SIG-M5 (cell line): ENCODE measurements at places on chromosomes 3 and 15.

GRCh38 chr15:25171111-25171811, 216.5 kb downstream of the SNRPN start:
- no peak for DNase-seq

- DNase-seq = no peak
Observed at GRCh38 chr15:74322558-74323180, 44.8 kb downstream of the CYP11A1 start.

DNA sequence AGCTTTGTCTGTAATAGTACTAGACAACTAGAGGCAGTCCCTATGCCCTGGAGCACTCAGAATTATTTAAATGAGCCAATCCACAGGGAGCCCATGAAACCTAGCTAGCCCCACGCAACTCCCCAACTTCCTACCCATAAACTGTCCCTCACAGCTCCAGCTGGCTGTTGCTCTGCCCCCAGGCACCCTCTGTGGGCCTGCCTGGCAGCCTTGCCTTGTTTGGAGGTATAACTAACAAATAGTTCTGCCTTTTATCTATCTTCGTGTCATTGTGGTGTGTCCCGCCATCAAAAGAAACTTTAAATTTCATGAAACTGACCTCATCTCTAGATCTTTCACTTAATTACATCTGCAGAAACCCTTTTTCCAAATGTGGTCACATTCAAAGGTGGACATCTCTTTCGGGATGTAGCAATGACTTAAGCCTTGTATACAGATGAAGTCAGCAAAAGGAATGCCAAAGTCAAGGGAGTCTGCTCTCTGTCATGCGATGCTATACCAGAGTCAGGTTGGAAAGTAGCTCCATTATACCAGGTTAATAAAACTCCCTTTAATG, 1.8 kb upstream of the RTP3 start:
- no peak for DNase-seq

DNA sequence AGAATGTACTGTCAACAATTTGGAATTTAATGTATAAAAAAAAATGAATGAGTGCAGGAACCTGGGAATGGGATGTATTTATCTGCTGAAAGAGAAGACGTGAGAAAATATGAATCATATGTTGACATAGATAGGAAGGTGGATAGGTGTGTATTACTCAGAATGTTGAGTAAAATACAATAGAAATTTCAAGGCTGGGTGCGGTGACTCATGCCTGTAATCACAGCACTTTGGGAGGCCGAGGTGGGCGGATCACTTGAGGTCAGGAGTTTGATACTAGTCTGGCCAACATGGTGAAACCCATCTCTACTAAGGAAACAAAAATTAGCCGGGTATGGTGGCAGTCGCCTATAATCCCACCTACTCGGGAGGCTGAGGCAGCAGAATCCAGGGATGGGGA, 202.8 kb downstream of the CADM2 start:
- no peak for DNase-seq

GRCh38 chr3:171333784-171334464, 126.3 kb downstream of the TNIK start:
- DNase-seq = no peak

DNA sequence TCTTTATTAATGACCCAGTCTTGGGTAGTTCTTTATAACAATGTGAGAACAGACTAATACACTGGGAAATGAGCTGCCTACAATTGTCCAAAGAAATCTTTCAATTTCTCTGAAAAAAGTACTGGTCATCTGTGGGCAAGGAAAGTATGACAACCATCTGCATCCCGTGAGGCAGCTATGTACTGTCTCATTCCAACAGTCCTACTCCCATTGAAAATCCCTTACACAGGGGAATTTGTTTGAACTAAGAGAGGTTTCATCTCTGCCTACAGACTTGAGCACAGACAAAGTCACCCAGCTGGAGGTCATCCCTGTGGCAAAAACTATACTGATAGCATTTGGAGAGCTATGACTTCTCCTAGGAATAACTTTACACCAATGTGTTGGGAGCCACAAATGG, 27.1 kb downstream of the SHC4 start:
- DNase-seq = no peak

GRCh38 chr3:168531116-168531515, 435.4 kb upstream of the GOLIM4 start:
- no peak for DNase-seq

GRCh38 chr15:75763137-75763611, 50.5 kb upstream of the CSPG4 start:
- DNase-seq = no peak

DNA sequence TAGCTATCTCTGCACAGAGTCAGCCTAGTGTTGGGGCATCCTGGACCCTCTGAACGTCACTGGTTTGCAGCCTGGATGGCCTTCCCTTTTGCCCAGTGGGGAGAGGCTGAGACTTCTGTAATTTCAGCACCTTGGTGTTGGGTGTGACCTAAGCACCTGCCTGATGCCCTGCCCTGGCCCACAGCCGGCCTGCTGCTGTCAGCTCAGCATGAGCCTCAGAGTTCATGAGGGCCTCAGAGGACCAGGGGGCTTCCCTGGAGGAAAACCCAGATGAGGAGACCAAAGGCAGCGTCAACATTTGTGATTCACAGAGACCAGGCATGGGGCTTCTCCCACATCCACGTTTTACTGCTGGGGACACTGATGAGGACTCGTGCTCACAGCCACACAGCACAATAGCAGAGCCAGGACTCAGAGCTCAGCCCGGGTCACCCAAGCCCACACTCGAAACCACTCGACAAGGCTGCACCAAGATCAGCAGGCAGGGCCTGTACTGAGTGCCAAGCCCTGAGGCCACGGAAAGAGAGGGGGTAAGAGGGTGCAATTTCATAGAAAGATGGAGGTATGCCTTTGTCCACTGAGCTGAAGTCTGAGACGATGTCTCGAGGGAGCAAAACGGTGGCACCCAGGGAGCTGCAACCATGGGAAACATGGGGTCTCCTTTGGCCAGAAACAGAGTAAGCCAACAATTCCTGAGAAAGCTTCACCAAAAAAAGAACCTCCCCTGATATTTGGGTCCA, 9.9 kb upstream of the GP9 start:
- no peak for DNase-seq

DNA sequence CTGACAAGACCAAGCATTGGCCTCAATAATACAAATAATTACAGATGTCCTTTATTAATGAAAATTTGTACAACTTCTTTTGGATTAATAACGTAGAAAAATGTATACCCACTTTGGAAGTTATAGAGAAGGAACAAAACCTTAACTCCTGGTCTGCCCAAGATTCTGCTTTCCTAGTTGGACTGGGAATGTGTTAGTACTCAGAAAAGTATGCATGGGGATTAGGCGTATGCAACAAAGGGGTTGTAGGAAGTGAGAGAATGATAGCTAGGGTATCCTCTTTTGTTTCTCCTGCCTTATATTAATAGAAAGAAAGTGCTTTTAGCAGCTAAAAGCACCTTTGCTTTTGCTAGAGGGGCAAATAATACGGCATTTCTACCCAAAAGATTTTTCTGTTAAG, 116.2 kb upstream of the LRRFIP2 start:
- DNase-seq = no peak

- no peak for DNase-seq
Observed at GRCh38 chr15:68990231-68990991, 24.1 kb upstream of the NOX5 start.

DNA sequence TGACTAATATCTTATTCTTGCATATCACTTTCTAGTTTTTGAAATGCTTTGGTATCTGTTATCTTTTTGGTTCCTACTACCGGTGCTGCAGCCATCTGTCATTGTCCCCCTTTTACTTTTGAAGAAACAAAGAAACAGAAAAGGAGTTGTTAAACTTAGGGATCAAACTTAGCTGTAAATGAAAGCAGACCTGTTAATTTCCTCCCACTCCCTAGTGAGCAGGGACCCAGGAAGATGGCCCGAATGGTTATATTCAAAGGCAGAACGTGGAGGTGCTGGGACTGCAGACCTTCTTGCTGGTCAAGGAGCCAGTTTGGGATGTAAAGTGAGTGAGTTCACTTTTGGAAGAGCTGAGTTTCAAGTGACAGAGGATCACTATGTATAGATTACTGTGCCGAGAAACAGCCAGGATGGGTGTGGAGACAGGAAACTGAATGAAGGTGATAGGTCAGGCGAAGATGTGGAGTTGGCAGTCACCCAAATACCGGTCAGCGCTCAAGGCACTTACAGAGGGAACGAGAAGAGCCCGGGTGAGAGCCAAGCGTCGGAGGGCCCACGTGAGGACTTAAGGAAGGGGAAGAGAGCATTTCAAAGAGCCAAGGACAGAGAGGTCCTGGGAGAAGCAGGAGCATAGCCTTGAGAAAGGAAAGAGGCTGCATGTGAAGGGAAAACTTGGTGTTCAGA, 20.1 kb downstream of the KBTBD8 start:
- DNase-seq = no peak

- no peak for DNase-seq
Observed at GRCh38 chr3:187267306-187267705, 24.2 kb downstream of the MASP1 start.

DNA sequence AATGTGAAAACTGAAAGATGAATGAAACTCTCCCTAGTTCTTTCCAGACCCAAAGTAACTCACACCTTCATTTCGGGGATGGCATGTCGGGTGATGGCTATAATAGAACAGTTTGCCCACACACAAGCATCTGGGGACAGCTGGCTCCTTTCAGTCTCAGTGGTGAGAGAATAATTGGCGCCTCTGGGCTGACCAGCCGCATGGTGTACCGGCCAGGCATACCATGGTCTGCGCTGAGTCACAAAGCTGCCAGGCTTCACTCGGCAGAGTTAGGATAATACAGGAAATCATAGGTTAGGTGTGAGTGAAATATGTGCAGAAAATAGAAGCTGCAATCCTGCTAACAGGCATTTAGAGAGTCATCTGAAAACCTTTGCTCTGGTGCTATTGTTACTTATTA, 80.4 kb upstream of the IGF1R start:
- no peak for DNase-seq

DNA sequence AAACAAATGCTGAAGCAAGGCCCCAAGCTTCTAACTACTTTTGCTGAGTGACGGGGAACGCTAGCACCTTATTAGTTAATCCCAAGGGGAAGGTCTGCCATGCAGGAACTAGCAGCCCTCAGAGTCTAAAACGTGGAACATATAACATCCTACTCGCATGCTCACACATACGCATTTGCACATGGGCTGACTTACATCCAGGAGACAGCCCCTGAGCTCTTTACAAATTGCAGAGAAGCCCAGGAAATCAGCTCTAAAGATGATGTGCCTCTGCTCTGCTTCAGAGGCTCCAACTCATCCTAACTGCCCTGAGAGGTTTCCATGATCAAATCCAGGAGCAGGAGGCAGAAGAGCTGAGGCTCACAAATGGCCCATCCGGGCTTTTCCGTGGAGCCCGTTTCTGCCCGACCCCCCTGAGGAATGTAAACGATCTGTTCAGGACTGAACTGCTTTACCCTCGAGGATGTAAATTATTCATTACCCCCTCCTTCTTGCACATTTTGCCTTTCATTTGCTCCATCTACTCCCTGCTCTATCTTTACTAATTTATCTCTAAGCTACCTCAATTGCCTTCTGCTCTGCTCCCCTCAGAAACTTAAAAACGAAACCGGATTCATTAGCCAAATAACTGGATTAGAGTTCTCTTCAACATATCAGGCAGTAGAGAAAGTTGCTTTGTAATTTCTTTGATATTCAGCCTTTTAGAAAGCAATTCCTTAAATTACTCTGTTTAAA, 141.9 kb upstream of the CCDC54 start:
- DNase-seq = no peak

DNA sequence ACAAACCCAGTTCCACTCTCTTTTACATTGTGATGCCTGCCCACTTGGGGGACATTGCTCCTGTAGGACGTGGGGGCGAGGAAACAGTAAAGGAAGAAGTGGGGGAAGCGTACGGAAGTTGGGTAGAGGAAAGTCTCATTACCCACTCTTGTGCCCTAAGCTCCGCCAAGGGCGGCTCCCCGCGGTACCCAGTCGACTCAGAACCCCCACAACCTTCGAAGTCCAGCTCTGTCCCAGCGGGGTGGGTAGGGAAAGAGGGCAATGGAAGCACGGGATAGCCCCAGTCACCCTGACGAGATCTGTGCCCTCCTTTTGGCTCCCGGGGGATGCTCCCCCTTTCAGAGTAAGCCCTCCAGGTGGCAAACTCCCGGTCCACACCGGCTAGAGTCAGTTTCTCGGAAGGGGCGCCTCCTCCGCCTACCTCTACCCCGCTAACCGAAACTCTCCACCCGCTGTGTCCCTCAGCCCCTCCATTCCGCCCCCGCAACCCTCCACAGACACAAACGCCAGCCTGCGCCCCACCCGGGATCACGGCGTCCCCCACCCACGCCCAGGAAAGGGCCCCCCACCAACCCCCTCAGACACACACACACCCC, 527 bp downstream of the CSNK1G1 start:
- DNase-seq = no peak

DNA sequence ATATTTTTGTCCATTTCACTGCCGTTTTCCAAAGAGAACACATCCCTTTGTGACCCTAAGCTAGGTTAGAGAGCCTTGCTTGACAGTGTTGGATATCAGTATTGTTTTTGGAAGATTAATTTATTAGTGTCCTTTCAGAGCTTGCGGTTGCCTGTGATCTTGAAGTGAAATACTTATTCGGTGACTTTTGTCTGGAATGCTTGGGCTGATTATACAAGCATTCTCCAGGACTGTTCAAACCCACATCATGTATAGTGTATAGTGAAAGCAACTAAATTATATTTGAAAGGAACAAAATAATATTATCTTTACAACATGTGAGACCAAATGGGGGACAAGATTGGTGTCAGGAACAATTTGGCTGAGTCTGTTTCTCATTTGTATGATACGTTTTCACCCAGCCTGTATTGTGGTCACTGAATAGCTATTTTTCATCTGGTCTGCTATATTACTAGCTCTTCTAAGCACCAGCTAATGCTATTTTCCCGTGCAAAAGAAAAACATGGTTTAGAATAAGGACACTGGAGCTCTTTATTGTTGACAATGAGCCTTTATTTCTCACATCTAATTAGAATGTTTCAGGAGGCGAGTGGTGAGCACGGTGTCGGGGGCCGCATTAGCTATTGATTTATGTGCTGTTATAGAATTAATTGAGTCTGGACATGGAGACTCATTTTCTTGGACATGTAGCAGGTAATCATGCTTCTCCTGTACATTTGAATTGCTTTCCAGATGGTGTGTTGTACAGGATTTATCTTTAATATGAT, 158.1 kb downstream of the APBA2 start:
- no peak for DNase-seq

GRCh38 chr3:159187232-159187631, 385.4 kb downstream of the MFSD1 start:
- no peak for DNase-seq

GRCh38 chr3:17182166-17182565, 297.4 kb downstream of the PLCL2 start:
- DNase-seq = no peak
